ENCODE measurements at places on chromosomes 13 and 19.

DNA sequence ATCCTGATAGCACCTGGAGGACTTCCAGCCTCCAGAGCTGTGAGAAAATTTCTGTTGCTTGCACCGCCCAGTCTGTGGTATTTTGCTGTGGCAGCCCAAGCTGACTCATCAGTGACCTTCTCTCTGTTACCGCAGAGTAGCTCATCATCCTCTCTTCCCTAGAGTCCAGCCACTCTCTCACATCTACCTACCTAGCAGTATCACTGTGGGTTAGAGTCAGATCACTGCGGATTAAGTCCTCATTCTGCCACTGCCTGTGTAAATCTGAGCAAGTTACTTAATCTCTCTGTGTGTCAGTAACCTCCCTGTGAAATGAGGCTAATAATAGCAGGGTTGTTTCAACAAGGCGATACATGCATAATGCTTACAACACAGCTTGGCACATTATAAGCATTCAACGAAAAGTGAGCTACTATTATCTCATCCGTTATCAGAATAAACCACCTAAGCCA lies 40.3 kb upstream of the USPL1 start:
- peak; percentile 78 for DNase-seq

- no peak for DNase-seq
Measured at GRCh38 chr19:55962186-55962585, 14.6 kb downstream of the NLRP8 start.

GRCh38 chr13:45522571-45522970 lies 57.8 kb downstream of the COG3 start:
- no peak for DNase-seq

DNA sequence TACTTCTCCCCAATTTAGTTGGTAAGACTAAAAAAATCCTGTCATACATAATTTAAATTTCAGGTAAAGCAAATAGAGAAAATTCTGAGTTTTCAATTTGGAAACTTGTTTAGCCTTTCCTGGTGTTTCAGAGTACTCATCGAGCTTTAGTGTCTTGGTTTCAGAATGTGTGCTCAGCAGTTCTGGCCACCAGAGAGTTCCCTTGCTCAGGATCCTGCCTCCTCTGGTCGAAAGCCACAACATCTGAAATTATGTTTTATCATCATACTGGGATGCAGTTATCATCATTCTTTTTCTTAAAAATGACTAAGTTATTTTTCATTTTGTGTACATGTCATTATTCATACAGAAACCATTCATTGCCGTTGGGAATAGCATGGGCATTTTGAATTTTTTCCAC lies 263.2 kb upstream of the SPRY2 start:
- no peak for DNase-seq

DNA sequence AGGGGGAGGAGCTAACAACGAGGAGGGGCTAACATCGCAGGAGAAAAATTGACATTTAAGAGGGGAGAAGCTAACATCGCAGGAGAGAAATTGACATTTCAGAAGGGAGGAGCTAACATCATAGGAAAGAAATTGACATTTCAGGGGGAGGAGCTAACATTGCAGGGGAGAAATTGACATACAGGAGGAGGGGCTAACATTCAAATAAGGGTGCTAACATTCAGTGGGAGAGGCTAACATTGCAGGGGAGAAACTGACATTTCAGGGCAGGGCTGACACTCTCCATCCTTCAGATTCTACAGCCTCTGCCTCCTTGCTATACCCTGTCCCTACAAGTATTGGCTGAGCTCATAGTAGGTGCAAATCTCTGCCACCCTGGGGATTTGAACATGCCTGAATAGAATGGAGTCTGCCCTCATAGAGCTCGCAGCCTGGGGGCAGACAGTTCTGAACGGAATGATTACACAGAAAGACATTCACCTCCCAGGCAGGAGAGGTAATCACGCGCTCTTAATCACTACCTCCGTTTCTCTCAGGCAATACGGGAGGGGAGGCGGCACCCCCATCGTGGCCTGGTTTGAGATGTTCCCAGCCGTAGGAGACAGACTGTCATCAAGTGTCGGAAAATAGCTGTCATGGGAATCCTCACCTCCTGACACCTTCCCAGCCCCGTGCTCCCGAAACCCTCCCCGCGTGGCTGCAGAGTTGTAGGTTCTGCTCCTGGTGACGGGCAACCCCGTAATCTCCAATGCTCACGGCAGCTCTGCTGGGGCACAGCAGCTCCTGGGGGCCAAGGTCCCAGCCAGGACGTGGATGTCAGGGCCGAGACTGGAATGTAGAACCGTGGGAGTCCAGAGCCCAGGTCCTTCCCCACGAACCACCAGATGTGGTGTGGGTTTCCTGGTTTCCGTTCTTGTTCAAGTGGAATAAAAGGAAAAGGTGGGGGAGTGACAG lies 9.5 kb downstream of the GPR32 start:
- no peak for DNase-seq

GRCh38 chr13:106533101-106533942 lies 2.1 kb downstream of the EFNB2 start:
- peak; percentile 49 for DNase-seq

GRCh38 chr13:28347456-28348371 lies 147.2 kb downstream of the FLT1 start:
- no peak for DNase-seq

DNA sequence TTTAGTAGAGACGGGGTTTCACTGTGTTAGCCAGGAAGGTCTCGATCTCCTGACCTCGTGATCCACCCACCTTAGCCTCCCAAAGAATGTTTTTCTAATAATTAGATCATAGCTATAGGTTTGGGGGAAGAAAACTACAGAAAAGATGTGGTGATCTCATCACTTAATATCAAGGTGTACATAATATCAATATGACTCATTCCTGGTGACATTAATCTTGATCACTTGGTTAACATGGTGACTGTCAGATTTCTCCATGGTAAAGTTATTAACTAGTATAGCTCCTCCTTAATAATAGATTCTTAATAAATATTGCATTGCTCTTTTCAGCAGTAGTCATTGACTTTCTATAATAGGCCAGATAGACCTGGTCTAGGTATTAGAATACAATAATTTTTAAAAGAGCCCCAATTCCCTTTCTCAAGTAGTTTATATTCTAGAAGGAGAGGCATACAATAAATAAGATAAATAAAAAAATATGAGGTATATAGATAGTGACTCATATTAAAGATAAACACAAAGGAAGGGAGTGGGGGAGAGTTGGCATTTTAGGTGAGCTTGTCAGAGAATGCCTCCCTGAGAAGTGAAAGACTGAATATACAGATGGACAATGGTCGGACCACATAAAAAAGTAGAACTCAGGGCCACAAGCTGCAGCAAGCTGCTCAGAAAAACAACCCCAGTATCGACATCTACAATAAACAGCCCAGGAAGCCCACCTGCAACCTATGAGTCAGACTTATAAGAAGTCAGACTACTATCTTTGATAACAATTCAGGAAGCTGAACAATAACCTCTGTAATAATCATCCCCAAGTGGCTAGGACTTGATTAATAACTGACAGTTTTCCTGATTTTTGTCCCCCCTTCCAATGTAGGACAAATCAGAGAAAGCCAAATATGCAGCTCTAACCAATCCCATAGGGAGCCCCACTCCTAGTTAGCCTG lies 210.8 kb downstream of the RFC3 start:
- no peak for DNase-seq

DNA sequence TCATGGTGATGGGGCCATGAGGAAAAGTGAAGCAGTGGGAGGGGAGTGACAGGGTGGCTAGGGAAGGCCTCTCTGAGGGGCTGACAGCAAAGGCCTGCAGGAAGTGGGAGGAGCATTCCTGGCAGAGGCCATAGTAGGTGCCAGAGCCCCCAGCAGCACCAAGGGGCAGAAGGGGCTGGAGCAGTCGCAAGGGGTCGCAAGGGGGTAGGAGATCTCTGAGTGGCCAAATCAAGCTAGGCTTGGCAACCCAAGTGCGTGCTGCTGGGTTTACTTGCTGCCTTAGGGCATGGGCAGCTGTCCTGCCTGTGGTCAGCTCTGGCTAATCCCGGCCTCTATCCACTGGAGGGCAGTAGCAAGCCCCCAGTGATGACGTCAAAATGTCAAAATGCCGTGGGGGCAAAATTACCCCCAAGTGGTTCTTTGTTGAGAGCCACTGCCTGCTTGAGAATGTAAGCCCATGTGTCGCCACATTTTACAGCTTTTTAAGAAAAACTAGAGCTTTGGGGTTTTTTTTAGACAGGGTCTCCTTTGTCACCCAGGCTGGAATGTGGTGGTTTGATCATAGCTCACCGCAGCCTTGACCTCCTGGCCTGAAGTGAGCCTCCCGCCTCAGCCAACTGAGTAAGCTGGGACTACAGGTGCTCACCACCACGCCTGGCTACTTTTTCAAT lies 11.8 kb downstream of the CCDC97 start:
- DNase-seq = peak; percentile 66

DNA sequence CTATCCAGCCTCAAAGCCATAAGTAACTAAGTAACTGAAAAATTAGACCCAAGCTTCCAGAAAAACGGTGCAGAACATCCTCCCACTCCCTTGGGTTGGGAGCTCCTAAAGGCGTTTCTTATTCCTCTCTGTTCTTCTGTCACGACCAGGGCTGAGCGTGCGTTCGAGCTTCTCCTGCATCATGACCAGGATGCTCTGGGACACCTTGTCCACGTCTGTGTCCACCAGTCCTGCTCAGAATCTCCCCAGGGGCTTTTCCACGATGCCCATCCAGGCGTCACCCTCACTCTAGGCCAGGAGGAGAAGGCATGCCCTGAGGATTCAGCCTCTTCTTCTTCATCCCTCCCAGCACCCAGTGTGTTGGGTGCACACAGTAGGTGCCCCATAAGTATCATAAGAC lies 37.8 kb upstream of the GAS6 start:
- DNase-seq = no peak

DNA sequence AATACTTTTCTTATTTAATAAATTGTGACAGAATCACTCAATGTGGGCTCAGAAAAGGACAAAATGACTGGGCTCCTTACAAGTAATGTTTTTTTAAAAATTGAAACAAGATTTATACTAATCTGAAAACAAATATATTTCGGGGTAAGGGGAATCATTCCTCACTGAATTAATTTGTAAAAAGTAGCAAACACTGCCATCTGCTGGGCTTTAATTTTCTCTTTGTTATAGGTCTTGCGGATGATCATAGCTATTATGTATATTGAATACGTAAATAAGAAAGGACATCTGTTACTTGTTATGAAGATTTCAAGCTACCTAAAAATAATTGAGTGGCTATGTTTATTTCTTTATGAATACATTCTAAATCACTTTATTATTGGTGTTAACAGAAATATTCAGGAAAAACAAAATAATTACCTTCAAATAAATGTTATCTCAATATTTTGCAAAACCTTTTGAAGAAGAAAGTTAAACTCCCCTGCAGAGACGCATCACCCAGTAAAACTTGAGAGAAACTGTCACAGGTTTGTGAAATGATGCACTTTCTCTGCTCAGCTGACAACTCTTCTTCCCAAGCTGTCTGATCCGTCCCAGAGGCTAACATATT lies 17.8 kb upstream of the ENOX1 start:
- DNase-seq = peak; percentile 69

DNA sequence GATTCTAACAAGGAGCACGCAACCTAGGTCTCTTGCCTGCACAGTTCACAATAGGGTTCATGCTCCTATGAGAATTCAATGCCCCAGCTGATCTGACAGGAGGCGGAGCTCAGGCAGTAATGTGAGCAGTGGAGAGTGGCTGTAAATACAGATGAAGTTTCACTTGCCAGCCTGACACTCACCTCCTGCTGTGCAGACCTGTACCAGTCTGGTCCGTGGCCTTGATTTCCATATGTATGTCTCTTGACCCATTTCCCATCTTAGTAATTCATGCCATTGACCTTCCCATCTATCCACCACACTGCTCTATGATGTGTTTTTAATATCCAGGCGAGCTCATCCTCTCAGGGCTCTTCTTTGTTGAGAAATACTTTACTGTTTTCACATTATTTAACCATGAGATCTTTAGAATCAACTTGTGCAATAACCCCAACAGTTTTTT lies 95.2 kb downstream of the LRCH1 start:
- no peak for DNase-seq

DNA sequence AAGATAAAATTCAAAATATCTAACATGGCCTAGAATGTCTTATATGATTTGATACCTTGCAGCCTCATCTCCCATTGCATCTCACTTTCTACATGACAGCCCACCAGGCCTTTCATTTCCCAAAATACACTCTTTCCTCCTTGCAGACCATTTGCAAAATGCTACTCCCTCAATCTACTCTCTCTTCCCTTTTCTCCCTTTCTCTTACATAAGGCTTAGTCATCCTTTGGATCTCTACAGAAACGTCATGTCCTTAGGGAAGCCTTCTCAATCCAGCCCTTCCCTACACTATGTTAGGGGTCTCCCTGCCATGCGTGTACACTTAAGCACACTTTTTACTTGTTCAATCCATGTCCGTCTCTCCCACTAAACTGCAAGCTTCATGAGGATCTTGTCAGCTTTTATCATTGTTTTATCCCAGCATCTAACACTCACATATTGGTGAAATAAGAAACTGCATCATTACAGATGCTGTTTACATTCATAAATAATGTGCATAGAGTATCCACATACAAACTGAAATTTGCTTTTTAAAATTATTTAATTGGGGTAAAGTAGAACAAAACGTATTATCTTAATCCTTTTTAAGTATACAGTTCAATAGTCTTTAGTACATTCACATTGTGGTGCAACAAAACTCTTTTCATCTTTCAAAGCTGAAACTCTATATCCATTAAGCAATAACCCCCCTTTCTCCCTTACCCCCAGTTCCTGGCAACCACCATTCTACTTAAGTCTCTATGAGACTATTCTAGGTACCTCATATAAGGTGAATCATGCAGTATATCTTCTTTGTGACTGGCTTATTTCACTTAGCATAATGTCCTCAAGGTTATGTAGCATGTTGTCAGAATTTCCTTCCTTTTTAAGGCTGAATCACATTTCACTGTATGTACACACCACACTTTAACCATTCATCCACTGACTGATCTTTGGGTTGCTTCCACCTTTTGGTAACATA lies 11.5 kb upstream of the WBP4 start:
- no peak for DNase-seq

GRCh38 chr13:79380997-79381396 lies 25.1 kb downstream of the RBM26 start:
- no peak for DNase-seq

DNA sequence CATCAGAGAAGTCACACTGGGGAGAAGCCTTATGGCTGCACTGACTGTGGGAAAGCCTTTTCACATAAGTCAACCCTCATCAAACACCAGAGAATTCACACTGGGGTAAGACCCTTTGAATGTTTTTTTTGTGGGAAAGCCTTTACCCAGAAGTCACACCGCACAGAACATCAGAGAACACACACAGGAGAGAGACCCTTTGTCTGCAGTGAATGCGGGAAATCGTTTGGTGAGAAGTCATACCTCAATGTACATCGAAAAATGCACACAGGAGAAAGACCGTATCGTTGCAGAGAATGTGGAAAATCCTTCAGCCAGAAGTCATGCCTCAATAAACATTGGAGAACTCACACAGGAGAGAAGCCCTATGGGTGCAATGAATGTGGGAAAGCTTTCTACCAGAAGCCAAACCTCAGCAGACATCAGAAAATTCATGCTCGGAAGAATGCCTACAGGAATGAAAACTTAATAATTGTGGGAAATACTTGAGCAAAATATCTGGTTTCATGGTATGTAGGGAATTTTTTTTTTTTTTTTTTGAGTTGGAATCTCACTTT lies 30.7 kb downstream of the ZNF793 start:
- DNase-seq = no peak

Measured in astrocyte of the cerebellum (primary cell).